Smooth muscle cell of bladder (primary cell): ENCODE measurements at places on chromosomes 2 and 18. TPM values are rescaled to one million over a fixed set of nuclear protein-coding genes. Genes with fewer than 3 reads are reported as not detected.

STAT4 gene
- total RNA-seq = 1.4 and 2.0 TPM in 2 replicates

DYNAP gene
- not detected in 2 replicates for total RNA-seq

TANC1 gene
- total RNA-seq = 16.3 and 20.2 TPM in 2 replicates

DRC1 gene
- not detected in 2 replicates for total RNA-seq

PLCD4 gene
- total RNA-seq = 1.8 TPM in 2 replicates

WDR35 gene
- total RNA-seq = 10.1 and 12.5 TPM in 2 replicates

OBSL1 gene
- total RNA-seq = 37.8 and 56.8 TPM in 2 replicates

CHRNG gene
- not detected in 2 replicates for total RNA-seq

MAP3K19 gene
- not detected in 2 replicates for total RNA-seq

COL6A3 gene
- total RNA-seq = 2,030 and 2,143 TPM in 2 replicates

ANKRD23 gene
- 1.00 and 1.3 TPM in 2 replicates for total RNA-seq

POMC gene
- 0.57 and 2.8 TPM in 2 replicates for total RNA-seq

CCDC148 gene
- 0.28 and 0.46 TPM in 2 replicates for total RNA-seq

RELCH gene
- total RNA-seq = 22.8 and 24.9 TPM in 2 replicates

DUSP19 gene
- total RNA-seq = 3.4 and 3.8 TPM in 2 replicates

NXPH2 gene
- total RNA-seq = 0.14 TPM in 1 of 2 replicates, not detected in the other

C2orf66 gene
- not detected in 2 replicates for total RNA-seq

ICOS gene
- not detected in 2 replicates for total RNA-seq

CD226 gene
- 0.85 and 1.2 TPM in 2 replicates for total RNA-seq

OTOS gene
- total RNA-seq = not detected in 2 replicates

MYL12A gene
- 813 and 879 TPM in 2 replicates for total RNA-seq

RAB17 gene
- total RNA-seq = 0.14 and 0.28 TPM in 2 replicates

NEU2 gene
- not detected in 2 replicates for total RNA-seq

CAVIN2 gene
- total RNA-seq = 10.4 and 16.4 TPM in 2 replicates

MSTN gene
- 0.09 and 0.14 TPM in 2 replicates for total RNA-seq

GKN1 gene
- not detected in 2 replicates for total RNA-seq

TFCP2L1 gene
- under 0.01 TPM in 1 of 2 replicates, not detected in the other for total RNA-seq

PCARE gene
- under 0.01 TPM in 1 of 2 replicates, not detected in the other for total RNA-seq

NAT8 gene
- total RNA-seq = not detected in 2 replicates

DSG2 gene
- total RNA-seq = 2.3 and 23.3 TPM in 2 replicates

RAB6C gene
- not detected in 2 replicates for total RNA-seq

SLC40A1 gene
- total RNA-seq = 28.0 and 103 TPM in 2 replicates

IAH1 gene
- 85.1 and 90.5 TPM in 2 replicates for total RNA-seq

BOLL gene
- total RNA-seq = not detected in 2 replicates

MRO gene
- total RNA-seq = under 0.01 and 0.18 TPM in 2 replicates

FOXI3 gene
- not detected in 2 replicates for total RNA-seq

TLX2 gene
- not detected in 2 replicates for total RNA-seq

ANKRD30B gene
- total RNA-seq = under 0.01 and 0.09 TPM in 2 replicates

SCN1A gene
- 0.09 and 0.28 TPM in 2 replicates for total RNA-seq

ICA1L gene
- 4.4 and 5.5 TPM in 2 replicates for total RNA-seq

TUBA3E gene
- not detected in 2 replicates for total RNA-seq

MREG gene
- 0.71 and 1.2 TPM in 2 replicates for total RNA-seq

KIF3C gene
- total RNA-seq = 6.0 and 7.0 TPM in 2 replicates

INHA gene
- total RNA-seq = 0.28 and 0.46 TPM in 2 replicates

GAL3ST2 gene
- total RNA-seq = 0.18 TPM in 1 of 2 replicates, not detected in the other

VRK2 gene
- 17.5 and 18.4 TPM in 2 replicates for total RNA-seq

G6PC2 gene
- not detected in 2 replicates for total RNA-seq

CCDC150 gene
- 1.9 and 3.3 TPM in 2 replicates for total RNA-seq

ALPP gene
- total RNA-seq = not detected in 2 replicates

FABP1 gene
- total RNA-seq = not detected in 2 replicates

STEAP3 gene
- 16.8 and 18.2 TPM in 2 replicates for total RNA-seq

TEKT4 gene
- not detected in 2 replicates for total RNA-seq

RHOB gene
- 130 and 143 TPM in 2 replicates for total RNA-seq

HOXD8 gene
- 1.1 and 1.6 TPM in 2 replicates for total RNA-seq

INO80B gene
- total RNA-seq = 14.9 and 16.4 TPM in 2 replicates

MYL12B gene
- 390 and 424 TPM in 2 replicates for total RNA-seq
